ENCODE measurements at places on chromosomes 3 and 15. TPM values are rescaled to one million over a fixed set of nuclear protein-coding genes. Genes with fewer than 3 reads are reported as not detected.

GRCh38 chr3:115617591-115617990 is 5.7 kb upstream of the GAP43 start:
- DNase-seq = no peak

- DNase-seq = no peak
These were observed 31.3 kb downstream of the CCDC13 start for GRCh38 chr3:42741796-42742195.

DNA sequence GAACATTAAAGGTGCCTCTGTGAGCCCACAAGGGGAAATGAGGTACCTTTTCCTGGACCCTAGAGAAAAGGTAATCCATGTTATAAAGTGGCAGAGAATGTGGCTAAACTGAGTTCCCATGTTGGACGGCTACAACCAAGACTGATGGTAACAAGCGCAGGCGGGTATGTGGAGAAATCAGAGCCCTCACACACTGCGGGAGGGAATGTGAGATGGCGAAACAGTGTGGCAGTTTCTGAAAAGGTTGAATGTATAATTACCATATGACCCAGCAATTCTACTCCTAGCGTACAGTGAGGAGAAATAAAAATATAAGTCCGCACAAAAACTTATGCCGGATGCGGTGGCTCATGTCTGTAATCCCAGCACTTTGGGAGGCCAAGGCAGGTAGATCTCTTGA is 24.1 kb upstream of the SHISA5 start:
- DNase-seq = no peak

DNA sequence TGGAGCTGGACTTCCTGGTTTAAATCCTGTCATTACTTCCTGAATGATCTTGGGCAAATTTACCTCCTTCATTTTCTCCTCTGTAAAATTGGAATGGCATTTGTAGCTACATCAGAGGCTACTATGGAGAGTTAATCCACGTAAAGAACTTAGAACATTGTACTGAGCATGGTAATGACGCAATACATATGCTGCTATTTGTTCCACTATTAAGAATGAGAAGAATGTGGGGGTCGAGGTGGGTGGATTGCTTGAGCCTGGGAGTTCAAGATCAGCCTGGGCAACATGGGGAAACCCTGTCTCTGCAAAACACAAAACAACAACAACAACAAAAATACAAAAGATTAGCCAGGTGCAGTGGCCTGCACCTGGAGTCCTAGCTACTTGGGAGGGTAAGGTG is 250.6 kb downstream of the RYR3 start:
- no peak for DNase-seq

C3orf49 gene
- polyA plus RNA-seq = 0.96 TPM

P2RY1 gene
- polyA plus RNA-seq = 15.1 TPM

GRCh38 chr3:69012100-69012799 is 1.2 kb downstream of the EOGT start:
- DNase-seq = peak; percentile 84

DNA sequence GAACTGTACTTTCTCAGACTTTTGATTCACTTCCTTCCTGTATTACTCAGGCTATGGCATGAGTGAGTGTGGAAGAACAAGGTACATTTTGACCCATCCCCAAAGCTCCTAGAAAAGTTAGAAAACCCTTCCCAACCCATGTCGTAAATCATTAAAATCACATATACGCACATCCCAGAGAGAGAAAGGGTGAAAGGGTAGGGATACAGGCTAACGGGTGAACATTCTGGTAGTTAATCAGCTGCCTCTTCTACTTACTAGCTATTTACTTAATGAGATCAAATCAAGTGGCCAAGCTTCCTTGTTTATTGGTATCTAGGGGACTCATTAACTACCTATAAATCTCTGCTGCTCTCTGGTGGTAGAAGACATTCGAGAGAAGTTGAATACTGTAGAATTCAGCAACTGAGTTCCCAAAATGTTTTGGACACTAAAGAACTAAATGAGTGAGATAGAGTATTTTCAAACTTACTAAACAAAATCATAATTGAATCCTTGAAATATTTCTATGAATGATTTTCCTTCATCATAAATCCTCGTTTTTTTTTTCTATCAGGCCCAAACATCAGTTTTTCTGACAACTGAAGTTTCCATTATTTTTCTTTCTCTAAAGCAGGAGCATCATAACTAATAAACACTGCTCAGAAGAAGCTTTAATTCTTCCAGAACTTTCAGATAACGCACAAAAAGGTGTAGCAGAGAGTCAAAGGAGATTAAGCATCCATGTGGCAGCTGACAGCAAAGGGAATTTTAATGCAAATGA is 124.2 kb downstream of the IMPG2 start:
- DNase-seq = no peak

GRCh38 chr15:65028921-65029735 is at the start of gene MTFMT:
Gene MTFMT (minus strand): TSS chr15:65029639. CDS start chr15:65029613, 26 bp downstream.
- DNase-seq = peak; percentile 92

GRCh38 chr3:141875893-141876380 is 506 bp upstream of the ATP1B3 start:
- peak; percentile 71 for DNase-seq

TMCO5A gene
- polyA plus RNA-seq = not detected

- DNase-seq = no peak
These were observed 27.2 kb downstream of the VEPH1 start for GRCh38 chr3:157475921-157476414.

GRCh38 chr3:99167071-99167470 is 265.6 kb upstream of the DCBLD2 start:
- DNase-seq = no peak

DNA sequence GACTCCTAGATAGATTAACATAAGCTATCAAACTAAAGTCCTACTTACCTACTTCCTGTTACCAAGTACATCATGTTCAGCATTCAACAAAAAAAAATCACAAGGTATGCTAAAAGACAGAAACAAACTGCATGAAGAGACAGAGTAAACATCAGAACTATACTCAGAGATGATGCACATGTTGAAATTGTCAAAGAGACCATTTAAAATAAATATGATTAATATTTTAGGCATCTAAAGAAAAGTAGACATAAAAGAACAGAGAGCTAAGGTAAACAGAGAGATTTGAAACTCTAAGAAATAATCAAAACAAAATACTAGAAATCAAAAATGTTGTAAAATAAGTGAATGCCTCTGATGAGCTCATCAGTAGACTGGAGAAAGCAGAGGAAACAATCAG is 224.8 kb upstream of the STAC start:
- no peak for DNase-seq

CFAP44 gene
- 18.2 TPM for polyA plus RNA-seq

LRRC34 gene
- polyA plus RNA-seq = 13.5 TPM

- DNase-seq = no peak
These were observed 189.2 kb upstream of the SETMAR start for GRCh38 chr3:4113811-4114522.

DNA sequence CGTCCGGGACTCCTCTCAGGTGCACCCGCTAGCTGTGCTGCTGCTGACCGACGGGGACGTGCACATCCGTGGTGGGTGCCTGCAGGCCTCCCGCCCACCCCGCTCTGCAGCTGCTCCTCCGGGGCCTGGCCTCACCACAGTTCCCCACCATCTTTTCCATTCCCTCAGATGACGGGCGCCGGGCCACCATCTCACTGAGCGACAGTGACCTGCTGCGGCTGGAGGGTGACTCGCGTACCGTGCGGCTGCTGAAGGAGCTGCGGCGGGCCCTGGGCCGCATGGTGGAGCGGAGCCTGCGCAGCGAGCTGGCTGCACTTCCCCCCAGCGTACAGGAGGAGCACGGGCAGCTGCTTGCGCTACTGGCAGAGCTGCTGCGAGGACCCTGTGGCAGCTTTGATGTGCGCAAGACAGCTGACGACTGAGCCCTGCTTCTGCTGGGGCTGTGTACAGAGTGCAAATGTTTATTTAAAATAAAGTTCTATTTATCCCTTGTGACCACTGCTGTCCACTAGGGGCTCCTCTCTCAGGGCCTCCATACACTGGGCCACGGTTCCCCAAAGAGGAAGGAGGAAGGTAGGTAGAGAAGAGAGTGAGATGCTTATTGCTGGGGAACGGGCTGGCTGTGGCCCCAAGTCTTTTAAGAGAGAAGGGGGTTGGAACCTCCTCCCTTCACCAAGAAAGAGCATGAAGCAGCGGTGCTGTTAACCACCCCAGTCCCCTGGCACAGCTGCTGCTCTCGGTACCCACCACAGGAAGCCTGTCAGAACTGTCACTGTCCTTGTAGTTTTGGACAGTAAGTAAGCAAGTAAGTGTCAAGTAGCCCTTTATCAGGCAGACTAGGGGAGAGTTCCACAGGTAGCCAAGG is 47.0 kb downstream of the DHX30 start:
- no peak for DNase-seq

- DNase-seq = no peak
These were observed 11.0 kb downstream of the FGD5 start for GRCh38 chr3:14829811-14830210.

WWTR1 gene
- 109 TPM for polyA plus RNA-seq

DNA sequence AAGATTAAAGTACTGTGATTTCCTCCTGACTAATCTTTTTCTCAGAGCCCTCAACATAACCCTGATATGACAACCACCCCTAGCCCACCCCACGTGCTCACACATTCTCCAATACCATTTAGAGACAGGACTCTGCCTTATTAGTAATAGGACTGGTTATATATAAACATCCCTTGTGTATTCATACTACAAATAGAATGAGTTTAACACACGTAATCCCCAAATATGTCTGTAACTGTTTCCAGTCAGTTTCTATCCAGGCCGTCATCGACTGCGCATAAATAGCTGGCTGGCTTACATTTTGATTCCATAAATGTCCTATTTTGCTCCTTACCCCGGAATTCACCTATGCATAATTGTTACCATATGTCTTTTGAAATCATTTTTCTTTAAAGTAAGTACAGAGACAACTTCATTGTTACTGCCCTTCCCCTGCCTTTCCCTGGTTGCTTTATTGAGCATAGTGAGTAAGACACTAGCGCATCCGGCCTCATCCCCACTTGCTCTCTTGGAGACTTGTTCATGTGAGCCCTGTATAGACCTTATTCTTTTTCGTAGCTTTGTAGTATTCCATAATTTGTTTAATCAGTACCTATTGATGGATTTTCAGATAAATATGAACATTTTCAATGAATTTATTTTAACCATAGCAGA is 3.5 kb upstream of the P2RY14 start:
- no peak for DNase-seq

- no peak for DNase-seq
These were observed 221.9 kb upstream of the GBE1 start for GRCh38 chr3:81983382-81983781.

GRCh38 chr15:95174301-95175259 is 943.2 kb downstream of the MCTP2 start:
- peak; percentile 49 for DNase-seq

GRCh38 chr15:89105147-89105546 is 16.9 kb downstream of the ABHD2 start:
- DNase-seq = no peak

TRPM1 gene
- not detected for polyA plus RNA-seq

GRCh38 chr15:94844538-94845389 is 613.4 kb downstream of the MCTP2 start:
- DNase-seq = peak; percentile 73

DNA sequence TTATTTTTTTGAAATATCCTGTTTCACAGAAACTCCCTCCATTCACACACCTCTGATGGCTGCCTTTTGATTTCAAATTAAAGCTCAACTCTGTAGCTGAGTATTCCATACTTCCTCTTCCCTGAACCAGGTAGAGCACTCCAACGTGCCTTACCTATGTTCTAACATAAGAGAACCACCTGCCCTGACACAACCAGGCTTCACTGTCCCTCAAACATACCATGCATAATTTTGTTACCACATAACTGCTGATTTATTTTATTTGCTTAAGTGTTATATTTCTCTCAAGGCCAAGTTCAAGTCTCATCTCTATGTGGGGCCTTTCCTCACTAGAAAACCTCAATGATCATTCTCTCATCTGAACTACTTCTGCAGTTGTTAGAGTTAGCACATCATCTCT is 209.7 kb downstream of the P3H2 start:
- no peak for DNase-seq

GRCh38 chr3:156230278-156230900 is 110.0 kb downstream of the KCNAB1 start:
- DNase-seq = no peak

LRRC28 gene
- polyA plus RNA-seq = 24.4 TPM

SHF gene
- polyA plus RNA-seq = 38.5 TPM

SPESP1 gene
- polyA plus RNA-seq = 2.0 TPM

- peak; percentile 86 for DNase-seq
These were observed 25.7 kb downstream of the RPLP1 start for GRCh38 chr15:69478259-69478781.

GRCh38 chr3:66442254-66443117 is 58.3 kb downstream of the LRIG1 start:
- peak; percentile 60 for DNase-seq

- DNase-seq = no peak
These were observed 201.3 kb upstream of the SLC2A2 start for GRCh38 chr3:171227828-171228227.

DNA sequence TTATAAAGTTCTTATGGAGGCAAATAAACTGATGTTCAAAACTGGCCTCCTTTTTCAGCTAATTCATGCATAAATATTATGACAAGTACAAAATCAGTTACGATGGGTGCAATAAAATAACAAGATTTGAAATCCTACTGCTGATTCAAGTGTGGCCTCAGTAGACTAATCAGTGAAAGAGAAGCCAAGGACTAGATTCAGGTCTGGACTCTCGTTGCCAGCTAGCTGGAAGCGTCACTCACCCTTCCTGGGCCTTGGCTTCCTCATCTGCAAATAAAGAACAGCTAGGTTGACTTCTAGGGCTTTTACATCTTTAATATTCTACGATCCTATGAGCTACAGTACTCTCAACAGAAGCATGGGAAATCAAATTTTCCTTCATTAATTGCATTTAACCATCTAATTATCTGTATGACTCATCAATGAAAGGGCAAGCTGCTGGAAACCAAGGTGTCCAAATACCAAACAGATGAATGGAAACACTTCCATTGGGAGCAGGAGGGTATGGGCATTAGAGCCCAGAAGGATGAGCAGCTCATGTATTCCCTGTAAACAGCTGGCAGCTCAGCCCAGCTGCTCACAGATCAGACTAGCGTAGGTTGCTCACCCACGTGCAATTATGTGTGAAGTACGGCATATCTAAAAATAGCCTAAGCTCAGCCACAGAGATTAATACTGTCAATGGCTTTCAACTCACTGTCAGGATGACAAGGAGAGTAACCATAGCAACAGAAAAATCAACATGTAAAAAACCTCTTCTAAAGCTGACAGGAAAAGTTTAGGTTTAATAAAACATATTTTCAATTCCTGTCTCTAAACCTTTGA is 294.8 kb downstream of the PLCL2 start:
- no peak for DNase-seq

IMPG2 gene
- 0.53 TPM for polyA plus RNA-seq

AHSG gene
- polyA plus RNA-seq = 3.2 TPM

GASK1A gene
- polyA plus RNA-seq = 3.5 TPM

DNA sequence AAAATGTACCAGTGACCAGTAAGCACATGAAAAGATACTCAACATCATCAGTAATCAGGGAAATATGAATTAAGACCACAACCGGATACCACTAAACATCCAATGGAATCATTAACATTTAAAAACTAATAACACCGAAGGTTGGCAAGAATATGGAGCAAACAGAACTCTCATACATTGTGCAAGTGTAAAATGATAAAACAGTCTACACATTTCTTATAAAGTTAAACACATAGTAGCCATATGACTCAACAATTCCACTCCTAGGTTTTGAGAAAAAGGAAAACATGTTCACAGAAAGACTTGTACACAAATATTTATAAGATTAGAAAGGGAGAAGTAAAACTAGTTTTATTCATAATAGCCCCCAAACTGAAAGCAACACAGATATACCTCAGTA is 60.3 kb upstream of the SLCO2A1 start:
- no peak for DNase-seq
